Dorsolateral prefrontal cortex (tissue), 122 donors: ENCODE measurements at places on chromosomes 5 and 9.

DNA sequence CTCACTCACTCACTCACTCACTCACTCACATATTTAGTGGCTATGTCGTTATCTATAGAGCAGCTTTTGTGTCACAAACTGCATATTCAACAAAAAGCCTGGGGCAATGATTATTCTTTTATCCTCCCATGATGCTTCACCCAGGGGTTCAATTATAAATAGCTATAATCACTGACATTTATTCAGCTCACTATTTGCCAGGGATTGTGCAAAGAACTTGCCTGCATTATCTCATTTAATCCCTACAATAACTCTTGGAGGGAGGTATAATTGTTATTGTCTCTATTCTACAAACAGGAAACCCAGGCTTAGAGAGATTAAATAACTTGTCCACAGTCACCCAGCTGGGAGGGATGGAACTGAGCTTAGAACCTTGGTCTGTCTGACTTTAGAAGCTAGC, 298.0 kb upstream of the MSX2 start:
- no peak for DNase-seq

GRCh38 chr9:127370147-127370579, 26.8 kb upstream of the SLC2A8 start:
- no peak for DNase-seq

- no peak for DNase-seq
Observed at GRCh38 chr9:78038620-78039300, 7.1 kb upstream of the GNAQ start.

DNA sequence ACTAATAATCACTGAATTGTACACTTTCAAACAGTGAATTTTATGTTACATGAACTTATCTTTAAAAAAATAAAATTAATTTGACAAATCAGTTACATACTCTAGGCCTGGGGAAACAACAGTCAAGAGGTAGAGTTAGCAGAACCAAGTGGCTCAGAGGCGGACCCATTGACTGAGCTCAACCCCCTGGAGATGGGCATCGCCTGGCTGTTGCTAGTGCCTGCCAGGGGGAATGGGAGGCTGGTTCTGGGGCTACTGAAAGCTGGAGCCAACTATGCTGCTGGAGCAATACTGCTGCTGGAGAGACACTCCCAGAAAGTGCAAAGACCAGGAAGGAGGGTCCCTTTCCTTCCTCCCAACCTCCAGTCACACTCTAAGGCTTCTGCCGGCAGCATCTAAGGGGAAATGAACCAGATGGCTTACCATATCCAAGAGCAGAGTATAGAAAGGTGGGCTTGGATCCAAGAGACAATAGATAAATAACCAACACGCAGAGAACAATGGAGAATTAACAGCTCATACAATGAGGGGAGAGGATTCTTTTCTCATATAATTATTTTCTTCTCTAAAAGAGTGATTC, 40.3 kb upstream of the ANKRD55 start:
- DNase-seq: no peak

DNA sequence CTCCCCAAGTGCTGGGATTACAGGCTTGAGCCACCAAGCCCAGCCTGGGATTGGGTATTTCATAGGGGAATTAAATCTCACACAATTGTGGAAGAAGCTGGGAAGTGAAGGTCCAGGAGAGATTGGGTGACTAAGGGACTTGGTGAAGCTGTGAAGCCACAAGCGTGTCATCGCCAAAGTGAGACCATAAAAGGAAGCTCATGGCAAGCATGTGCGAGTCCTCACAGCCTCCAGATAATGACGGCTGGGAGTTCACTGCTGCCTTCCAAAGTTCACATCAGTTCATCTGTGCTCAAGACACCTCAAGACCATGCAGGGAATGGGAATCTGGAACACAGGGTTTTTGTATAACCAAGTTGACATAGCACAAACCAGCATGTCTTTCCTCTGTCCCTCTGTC, 210.6 kb downstream of the MARCHF11 start:
- no peak for DNase-seq

- DNase-seq: no peak
Observed at GRCh38 chr9:134454476-134454857, 128.2 kb downstream of the RXRA start.

DNA sequence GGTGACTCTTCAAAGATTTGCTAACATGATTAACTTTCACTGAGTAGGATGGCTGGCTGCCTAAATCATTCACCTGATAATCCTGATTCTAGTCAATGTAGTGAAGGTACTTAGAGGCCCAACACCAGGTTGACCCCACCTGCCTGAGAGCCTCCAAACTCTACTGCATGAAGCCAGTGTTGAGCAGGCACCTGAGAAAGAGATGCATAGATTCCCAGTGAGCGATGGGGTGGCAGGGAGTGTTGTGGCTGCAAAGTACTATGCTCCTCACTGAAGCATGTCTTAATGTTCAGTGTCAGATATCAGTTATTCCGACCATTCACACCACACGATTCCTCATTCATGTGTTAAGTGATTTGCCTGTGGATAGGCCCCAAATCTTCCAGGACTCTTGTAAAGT, 804.4 kb downstream of the TLE4 start:
- no peak for DNase-seq

GRCh38 chr5:127223256-127223974, 67.2 kb upstream of the MEGF10 start:
- no peak for DNase-seq
